ENCODE measurements at places on chromosomes 13 and 19.

GRCh38 chr13:20099319-20099718 lies 61.5 kb downstream of the GJA3 start:
- DNase-seq, result no peak

GRCh38 chr13:35387682-35388250 lies 88.7 kb downstream of the MAB21L1 start:
- DNase-seq, result no peak

- no peak for DNase-seq
Observed at GRCh38 chr19:9644472-9644871, 23.4 kb upstream of the ZNF561 start.

GRCh38 chr13:31069808-31070534 lies 91.7 kb downstream of the HSPH1 start:
- no peak for DNase-seq

- DNase-seq, result no peak
Observed at GRCh38 chr13:110393761-110394160, 86.7 kb downstream of the COL4A2 start.

DNA sequence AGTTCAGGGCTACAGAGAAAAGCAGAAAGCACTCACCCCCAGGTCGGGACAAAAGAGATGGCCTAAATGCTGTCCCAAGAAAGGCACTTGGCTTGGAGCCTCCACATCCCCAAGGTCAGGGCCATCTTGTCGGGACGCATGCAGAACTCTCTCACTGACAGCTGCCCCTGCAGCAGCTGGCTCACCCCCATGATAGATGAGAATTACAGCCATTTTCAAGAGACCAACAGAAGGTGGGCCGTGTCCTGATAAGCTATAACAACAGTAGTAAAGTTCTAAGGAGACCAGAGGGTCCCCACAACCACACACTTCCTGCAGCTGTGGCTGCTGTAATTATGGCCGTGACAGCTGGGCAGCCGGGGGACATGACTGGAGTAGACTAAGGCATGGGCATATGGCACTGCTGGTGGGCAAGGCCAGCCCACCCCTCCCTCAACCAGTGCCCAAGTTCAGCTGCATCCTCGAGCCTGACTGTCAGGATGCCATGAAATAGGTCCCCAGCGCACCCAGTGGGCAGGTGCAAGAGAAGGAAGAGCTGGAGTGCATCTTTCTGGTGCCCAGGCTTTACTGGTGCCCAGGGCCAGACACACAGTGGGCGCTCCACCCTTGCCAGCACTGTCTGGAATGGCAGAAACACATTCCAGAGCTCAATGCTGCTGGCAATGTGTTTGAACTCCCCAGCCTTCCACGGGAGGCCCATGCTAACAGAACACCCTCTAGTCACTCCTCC lies 436.7 kb upstream of the ZNF507 start:
- DNase-seq, result no peak

DNA sequence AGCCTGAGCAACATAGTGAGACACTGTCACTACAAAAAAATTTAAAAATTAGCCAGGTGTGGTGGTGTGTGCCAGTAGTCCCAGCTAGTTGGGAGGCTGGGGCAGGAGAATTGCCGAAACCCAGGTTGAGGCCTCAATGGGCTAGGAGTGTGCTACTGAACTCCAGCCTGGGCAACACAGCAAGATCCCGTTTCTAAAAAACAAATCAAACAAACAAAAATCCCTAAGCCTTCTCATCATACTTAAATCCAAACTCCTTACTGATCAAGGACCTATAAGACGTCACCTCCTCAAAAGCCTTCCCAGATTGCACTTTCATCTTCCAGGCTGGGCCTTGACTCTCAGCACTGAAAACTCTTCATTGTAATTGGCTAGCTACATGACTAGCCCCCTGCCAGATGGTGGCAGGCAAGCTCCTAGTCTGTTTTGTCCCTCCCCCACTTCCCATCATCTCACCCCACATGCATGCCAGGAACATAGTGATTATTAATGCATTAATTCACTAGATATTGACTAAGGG lies 17.5 kb upstream of the NANOS3 start:
- DNase-seq, result no peak

DNA sequence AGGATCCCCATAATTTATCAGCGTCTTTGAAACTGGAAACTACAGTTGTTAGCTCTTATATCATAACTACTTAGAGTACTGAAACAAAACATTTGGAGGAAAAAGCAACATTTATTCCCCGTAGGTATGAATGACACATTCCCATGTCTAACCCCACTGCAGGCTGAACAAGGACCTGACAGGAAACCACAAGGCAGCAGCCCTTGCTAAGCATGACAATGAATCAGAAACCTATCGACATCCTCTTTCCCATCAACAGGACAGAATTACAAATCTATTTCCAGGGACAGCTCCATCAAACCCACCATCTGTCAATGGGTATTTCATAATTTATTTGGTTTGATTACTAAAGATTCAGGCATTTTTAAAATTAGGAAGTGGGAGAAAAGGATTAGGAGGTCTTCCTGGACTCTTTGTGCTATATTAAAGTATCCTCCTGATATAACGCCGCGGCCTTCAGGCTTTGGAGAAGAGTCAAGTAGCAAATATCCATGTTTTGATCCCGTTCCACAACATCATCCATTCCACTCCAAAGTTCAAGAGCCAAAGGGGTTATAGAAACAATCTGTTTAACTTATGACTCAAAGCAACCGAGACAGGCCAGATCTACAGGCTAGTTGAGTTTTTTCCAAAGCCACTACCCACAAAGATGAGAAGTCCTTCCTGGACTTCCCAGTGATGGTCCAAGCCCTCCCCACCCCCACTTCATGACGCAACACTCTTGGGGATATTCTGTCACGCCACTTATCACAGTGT lies 51.1 kb downstream of the FAM216B start:
- DNase-seq, result no peak

DNA sequence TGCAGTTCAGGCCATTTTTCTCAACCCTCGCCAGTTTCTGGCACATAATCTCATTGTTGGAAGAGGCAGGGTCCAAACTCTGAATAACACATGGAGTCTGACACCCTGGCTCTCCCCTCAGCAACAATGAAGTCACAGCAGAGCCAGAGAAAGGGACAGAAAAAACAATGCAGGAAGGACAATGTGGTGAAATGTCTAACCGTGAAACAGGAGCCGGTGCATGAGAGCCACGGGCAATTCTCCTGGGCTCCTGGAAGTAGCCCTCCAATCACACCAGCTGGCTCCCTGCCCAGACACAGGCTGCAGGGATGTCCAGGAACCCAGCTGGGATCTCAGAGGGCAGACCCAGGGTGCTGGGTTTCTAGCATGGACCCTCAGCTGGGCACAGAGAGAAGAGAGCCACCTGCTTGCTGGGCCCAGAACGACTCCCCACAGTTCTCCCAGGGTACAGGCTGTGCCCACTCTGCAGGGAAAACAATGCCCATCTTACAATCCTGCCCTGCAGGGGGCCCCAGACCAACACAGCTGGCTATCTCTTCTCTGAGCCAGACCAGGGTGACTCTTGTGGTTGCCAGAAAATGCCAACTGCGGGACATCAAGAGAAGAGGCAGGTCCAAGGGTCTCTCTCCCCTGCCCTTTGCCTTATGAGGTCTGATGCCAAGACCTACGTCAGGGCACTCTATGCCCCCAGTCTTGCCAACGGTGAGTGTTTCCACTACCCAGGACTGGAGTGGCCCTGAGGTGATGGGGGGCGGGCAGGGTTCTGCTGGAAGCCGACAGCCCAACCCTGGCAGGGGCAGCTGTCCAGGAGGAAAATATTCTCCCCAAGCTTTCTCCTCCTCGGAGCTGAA lies 64.5 kb downstream of the CEBPG start:
- no peak for DNase-seq

GRCh38 chr19:38700902-38701454 lies 43.3 kb downstream of the CAPN12 start:
- DNase-seq, result no peak

GRCh38 chr19:927780-928401 lies 2.1 kb downstream of the ARID3A start:
- no peak for DNase-seq

- DNase-seq, result no peak
Observed at GRCh38 chr19:18975011-18975410, 34.0 kb upstream of the HOMER3 start.

GRCh38 chr19:33449799-33450198 lies 71.8 kb downstream of the PEPD start:
- no peak for DNase-seq

- no peak for DNase-seq
Observed at GRCh38 chr19:39310558-39311311, 9.9 kb downstream of the LRFN1 start.

DNA sequence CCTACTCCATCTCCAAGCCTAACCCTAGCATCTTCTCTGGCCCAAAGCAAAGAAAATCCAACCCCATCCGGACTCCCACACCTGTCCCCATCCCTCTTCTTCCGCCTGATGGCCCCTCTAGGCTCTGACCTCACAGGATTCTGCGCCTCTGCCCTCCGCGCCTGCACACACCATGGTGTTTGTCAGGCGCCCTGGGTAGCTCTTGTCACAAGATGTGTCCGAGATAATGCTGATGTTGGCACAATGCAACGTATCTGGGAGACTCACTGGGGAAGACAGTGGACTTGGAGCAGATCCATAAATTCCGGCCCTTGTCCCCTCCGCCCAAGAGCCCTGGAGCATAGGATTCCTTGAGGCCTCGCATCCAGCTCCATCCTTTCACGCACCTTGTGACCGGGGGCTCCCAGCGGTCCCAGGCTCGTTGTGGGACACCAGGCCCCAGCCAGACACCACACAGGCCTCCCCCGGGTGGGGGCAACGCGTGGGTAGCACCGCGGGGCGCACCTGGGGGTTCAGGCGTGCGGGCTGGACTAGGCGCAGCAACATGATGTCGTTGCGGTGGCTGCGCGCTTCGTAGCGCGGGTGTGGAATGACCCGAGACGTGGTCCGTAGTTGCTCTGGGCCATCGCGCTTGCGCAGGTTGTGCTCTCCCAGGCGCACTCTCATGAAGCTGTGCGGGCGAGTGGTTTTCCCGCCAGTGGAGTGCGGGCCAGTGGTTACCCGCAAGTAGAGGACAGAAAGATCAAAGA lies 3.1 kb upstream of the KLK1 start:
- no peak for DNase-seq

DNA sequence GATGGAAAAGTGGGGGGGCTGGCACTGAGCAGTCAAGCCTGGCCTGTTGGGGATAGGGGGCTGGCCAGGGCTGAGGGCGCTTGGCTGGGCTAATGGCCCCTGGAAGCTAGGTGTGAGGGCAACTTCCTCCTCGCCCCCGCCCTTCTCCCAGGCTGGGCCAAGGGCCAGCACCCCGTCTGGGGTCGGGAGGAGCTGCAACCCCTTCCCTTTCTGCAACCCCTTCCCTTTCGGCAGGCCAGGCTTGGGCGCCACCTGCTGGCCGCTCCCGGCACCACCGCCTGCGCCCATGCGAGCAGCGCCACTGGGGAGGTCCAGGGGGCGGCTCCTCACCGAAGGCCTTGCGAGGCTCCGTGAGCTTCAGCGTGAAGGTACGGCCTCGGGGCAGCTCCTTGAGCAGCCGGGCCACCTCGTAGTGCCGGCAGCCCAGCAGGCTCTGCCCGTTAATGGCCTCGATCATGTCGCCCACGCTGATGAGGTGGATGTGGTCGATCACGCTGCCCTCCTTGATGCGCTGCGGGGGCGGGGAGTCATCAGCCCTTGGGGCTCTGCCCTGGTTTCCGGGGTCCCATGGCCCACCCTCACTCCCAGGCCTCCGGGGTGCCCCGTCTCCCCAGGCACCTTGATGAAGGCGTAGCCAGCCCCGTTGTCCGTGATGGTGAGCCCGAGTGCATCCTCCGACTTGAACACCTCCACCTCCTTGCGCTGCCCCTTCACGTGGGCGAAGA lies 5.0 kb upstream of the PTGER1 start:
- DNase-seq, result no peak

GRCh38 chr13:20157151-20157796 lies 3.6 kb downstream of the GJA3 start:
- DNase-seq, result no peak

DNA sequence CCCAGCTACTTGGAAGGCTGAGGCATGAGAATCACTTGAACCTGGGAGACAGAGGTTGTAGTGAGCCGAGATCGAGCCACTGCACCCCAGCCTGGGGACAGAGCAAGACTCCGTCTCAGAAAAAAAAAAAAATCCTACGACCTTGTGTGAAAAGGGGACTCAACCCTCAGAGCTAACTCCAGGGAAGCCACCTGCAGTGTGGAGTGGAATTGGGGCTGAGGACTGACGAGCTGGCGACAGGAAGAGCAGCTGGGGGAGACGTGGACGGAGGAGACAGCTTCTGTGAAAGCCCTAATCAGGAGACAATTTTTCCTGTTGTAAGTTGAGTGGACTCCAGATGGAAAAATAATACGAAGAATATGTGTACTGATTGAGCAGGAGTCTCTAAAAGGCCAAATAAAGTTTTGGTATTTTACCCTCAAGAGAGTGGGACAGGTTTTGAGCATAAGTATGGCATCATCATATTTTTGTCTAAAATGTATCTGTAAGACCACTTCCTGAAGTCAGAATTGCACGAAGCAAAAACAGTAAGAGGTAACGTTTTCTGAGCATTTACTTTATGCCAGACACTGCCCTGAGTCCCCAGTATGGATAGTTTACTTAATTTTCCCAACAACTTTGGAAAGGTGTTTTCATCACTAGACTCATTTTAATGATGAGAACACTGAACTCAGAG lies 12.0 kb upstream of the LAIR1 start:
- no peak for DNase-seq

DNA sequence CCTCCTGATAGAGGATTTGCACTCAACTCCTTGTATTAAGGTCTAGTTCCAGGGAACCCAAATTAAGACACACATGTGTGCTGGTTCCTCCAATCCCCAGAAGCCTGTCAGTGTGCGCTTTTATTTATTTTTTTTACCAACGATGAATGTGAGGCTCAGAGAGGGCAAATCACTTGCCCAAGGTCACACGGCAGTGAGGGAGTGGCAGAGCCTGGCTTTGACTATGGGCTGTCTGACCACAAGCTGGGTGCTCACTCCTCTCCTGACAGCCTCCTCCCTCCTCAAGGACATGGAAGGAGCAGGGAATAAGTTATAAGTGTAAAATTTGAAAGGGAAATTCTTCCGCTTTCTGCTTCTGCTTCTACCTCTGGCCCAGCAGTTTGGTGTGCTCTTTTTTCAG lies 48.9 kb downstream of the CYP4F22 start:
- DNase-seq, result no peak

DNA sequence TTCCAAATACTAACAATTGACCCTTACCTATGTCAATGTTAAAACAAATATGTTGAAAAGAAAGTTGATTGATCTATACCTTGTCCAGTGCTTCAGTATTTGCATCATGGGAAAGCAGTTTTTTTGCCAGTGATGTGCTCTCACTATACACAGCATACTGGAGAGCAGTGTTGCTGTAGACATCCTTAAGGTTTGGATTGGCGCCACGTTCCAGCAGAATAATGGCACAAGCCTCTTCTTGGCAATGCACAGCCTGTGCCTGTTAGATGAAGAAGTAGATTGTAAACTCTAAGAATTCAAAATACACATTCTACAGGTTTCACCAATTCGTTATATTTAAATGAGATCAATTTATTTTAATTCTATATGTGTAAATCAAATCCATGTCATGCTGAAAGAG lies 43.9 kb upstream of the C1QTNF9B start:
- DNase-seq, result no peak

DNA sequence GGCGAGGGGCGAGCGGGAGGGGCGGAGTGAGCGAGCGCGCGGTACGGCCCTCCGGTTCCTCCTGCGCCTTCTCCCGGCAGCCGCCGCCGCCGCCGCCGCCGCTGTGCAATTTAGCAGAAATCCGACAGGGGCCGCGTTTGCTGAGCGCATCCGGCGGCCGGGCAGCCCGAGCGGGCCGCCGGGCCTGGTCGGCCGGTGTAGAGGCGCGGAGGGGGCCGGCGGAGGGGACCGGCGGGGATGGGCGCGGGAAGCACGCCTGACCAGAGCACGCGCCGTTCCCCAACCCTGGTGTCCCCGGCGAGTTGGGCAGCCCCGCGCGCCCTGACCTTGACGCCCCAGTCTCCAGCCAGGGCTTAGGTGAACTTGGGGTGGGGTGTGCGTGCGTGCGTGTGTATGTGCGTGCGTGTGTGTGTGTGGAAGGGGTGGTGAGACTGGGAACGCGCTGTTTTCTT lies 144.5 kb upstream of the ZNF536 start:
- no peak for DNase-seq
